ENCODE measurements at places on chromosomes 4 and X.
A peak's percentile ranks its signal among the peaks of the same experiment; 100 is the strongest.

DNA sequence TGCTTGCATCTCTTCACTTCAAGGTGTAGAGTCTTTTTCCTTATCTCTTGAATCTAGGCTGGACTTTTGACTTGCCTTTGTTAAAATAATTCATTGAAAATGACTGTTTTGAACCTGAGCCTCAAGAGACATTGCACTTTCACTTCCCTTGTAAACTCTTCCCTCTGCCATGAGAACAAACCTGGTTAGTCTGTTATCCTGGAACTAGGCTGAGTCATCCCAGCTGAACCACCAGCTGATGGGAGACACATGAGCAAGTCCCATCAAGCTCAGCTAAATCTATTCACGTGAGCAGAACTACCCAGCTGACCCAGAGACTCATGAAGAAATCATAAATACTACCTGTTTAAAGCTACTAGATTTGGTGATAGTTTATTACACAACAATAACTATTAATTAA lies 202.3 kb upstream of the CENPE start:
- no peak for DNase-seq

DNA sequence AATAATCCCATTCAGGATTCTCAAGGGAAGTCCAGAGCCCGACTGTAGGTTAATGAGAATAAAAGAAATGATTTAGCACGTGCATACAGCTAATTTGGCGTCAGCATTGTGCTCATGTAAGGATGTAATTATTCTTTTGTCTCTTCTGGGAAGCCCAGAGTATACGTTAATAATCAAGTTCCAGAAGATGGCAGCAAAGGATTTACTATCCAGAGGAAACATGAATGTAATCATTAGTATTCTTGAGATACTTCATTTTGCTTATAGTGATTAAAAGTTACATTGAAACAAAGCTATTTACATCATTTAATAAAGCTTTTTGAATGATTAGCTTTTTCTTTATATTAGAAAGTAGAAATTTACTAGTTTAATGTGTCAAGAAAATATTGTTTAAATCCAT lies 27.1 kb upstream of the MAP9 start:
- DNase-seq: peak; percentile 11

GRCh38 chr4:124318292-124318691 lies 394.2 kb downstream of the ANKRD50 start:
- no peak for DNase-seq

GRCh38 chrX:133649651-133650050 lies 234.4 kb upstream of the GPC4 start:
- no peak for DNase-seq

DNA sequence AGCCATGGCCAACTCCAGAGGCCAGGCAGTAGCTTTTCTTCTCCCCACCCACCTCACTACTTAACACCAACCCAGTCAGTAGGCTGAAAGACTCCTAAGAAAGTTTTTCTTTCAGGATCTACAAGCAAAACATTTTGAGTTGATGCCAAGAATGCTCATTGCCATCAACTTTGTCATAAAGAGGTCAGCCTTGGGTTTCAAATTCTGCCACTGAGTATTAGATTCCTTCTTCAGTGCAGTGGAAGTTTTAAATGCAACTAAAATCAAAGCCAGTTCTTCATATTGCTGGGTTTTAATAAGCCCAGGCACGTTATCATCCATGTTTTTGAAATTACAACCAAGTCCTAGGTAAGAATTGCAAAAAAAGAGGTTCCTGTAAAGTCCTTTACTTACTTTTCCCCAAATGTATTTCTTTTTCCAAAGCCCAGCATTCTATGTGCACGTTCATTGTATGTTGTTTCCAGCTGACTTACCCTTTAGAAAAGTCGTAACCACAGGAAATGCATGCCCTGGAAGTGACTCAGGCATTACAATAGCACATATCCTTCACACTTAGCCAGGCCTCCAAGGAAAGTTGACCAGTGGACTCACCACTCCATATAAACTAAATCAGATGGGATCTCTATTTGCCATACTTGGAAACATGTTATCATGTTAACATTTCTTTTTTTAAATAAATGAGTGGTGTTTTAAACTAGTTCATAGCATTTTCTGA lies 229.9 kb downstream of the SOX3 start:
- DNase-seq: no peak

- DNase-seq: peak; percentile 10
Measured at GRCh38 chrX:38941675-38942074, 140.4 kb downstream of the MID1IP1 start.

GRCh38 chrX:22338740-22339139 lies 66.0 kb downstream of the CBLL2 start:
- DNase-seq: no peak

DNA sequence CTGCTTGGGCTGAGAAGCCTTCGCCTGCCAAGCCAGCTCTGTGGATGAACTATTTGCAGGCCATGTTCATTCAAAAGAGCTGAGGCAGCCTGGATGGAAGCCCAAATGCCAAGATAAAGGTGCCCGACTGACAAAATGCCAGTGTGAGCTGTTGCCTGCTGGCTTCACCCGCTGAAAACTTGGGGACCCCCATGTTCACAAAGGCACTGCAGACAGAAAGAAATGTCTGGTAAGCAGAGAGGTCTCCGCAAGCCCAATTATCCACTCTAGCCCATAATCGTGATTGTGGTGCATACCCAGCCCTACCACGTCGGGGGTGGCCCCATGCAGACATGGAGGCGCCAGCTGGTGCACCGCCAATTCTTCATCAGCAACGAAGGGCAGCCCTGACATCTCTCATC lies 13.0 kb upstream of the SMIM20 start:
- no peak for DNase-seq

DNA sequence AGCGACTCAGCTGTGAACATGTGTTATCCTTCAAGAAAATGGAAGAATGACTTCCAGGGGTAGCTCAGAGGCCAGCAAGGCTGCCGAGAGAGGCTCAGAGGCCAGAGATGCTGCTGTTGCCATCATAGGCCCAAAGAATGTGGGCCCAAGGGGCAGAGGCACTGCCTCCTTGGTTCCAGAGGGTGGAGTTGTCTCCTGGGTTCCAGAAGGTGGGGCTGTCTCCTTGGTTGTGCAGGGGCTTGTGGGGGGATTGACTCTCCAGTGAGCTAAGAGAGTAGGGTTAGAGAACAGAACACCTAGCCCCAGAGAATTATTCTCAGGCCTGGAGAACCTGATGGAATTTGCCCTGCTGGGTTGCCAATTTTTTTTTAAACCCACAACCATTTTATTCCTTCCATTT lies 62.6 kb downstream of the DGKK start:
- no peak for DNase-seq

DNA sequence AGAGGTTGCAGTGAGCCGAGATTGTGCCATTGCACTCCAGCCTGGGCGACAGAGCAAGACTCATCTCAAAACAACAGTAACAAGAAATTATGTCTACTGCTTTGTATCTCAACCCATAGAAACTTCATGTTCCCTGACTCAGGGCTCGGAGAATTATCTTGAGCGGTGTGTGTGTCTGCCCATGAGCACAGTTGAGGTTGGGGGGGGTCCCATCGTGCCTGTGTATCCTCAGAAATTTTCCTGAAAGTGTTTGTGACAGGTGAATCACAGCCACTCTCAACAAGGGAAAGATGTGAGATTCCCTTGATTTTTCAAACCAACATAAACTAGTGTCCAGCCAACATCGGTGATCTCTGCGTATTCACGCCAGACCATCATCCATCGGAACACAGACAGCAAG lies 319.1 kb downstream of the ASMT start:
- no peak for DNase-seq

- no peak for DNase-seq
Measured at GRCh38 chr4:150278206-150278605, 200.0 kb downstream of the DCLK2 start.

DNA sequence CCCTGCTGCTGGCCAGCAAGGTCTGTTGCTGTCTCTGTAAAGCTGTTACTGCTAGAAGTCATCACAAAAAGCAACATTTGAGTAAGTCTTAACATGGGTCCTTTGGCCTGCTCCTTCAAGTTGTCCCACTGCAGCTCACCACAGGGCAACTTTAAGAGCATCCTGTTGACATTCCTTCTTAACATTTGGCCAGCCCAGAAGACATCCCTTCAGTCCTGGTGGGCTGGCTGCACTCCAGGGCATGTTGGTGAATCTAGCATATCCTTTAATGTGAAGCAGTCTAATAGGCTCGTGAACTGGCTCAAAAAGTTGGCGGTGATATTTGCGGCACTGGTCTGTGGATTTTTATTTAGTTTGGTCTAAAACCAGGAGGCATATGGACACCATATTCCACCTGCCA lies 92.2 kb upstream of the MAML3 start:
- no peak for DNase-seq

DNA sequence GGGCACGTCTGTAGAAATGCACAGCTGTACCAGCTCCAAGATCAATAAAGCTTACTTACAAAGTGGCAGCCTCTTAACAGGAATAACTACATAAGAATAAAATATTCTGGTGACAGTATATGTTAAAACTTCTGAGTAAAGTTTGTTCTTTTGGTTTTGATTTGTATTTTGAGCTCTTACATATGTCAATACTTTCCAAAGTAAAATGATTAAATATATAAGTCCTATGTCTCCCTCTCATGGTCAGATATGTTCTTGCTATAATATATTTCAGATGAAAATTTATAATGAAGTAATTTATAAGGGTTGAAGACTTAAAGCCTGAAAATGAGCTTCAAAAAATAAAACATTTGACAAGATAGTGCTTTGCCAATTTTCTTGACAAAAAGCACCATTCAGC lies 254.4 kb downstream of the NPFFR2 start:
- no peak for DNase-seq

- no peak for DNase-seq
Measured at GRCh38 chr4:8185930-8186329, 13.2 kb upstream of the SH3TC1 start.

GRCh38 chrX:71536285-71536684 lies 3.4 kb downstream of the OGT start:
- no peak for DNase-seq

- no peak for DNase-seq
Measured at GRCh38 chr4:7787067-7787466, 152.6 kb downstream of the AFAP1 start.

- no peak for DNase-seq
Measured at GRCh38 chr4:169092889-169093522, 83.0 kb upstream of the CBR4 start.

DNA sequence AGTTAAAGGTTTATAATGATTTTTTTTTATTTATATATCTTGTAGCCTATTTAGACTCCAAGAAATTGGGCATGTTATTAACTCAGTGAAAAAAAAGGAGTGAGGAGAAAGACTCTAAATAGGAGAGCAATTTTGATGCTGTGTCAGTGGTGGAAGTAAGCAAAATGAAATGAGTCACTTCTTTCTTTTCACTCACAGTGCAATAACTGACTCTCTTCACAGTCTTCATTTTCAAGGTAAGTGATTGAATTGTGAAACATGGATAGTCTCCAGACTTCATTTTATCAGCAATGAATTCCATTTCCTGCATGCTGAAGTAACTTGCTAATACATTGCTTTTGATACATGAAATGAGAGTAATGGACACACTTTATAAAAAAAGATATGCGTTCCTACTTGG lies 2271.5 kb downstream of the PCDH7 start:
- no peak for DNase-seq

DNA sequence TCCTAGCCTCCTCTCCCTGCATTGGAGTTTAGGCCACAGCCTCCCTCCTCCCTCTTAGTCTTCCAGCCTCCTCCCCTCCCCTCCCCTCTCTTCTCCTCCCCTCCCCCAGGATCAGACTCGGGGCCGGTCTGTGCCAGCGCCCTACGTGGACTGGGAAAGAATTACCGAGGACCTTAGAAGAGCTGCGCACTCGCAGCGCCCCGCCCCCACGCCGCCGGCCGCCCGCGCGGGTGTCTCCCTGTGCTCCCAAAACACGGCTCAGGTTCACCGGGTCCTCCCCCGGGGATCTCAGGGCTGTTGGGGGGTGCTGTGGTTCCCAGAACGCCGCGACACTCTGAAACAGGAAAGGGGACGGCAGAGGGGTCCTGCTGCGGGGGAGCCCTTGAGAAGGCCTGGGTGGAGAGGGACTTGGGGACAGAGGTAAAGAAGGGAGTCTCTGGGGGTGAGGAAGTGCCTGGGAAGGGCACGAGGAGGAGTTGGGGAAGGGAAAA lies 122.3 kb upstream of the TBL1X start:
- DNase-seq: peak; percentile 85

DNA sequence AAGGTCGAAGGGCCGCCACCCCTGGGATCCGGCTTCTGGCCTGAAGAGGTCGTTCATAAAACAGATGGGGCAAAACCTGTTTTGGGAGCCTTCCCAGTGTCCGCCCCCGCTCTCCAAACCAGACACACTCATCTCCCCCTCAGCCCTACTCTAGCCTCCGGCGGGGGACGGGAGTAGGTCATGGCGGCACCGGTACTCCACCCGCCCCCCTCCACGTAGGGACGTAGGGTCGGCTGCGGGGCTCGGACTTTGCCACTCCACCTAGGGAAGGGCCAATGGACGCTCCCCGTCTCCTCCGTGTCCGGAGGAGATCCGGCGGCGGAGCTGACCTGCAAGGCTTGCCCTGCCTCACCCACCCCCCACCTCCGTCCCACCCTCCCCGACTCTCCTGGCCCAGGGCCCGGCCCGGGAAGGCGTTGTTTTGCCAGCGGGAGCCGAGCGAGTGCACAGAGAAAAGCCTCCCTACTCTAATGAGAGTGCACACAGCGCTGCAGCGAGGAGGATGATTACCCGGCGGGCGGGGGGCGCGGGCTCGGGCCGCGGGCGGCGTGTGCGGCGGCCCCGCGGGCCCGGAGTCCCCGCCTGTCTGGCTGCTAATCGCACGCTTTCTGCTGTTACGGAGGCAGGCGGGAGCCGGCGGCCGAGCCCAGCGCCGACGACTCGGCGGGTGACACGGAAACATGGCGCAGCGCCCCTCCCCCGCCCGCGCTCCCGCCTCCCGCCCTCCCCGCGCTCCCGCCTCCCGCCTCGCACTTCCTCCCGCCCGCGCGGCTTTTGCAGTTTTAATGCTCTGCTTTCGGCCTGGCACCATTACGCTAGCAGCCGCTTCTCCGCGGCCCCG lies 8.3 kb upstream of the BCOR start:
- peak; percentile 67 for DNase-seq

DNA sequence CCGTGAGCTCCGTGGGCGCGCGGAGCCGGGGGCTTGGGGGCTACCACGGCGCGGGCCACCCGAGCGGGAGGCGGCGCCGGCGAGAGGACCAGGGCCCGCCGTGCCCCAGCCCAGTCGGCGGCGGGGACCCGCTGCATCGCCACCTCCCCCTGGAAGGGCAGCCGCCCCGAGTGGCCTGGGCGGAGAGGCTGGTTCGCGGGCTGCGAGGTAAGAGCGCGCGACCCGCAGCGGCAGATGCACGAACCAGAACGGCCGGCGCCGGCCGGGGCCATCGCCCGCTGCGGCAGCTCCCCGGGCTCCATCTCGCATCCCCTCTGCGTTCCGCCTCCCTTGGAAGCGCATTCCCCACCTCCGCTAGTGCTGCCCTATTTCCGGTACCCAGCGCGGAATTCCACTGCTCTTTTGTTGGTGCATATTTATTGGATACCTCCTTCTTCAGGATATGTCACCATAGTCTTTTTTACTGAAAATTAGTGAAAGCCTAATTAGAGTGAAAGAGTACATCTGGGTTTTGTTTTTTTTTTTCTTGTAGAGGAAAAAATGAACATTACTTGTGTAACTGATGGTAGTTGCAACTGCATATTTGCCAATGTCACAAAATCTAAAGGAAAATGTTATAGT lies 797 bp downstream of the PKD2 start:
- peak; percentile 39 for DNase-seq
